Activated naive CD8-positive, alpha-beta T cell treated with anti-CD3 and anti-CD28 coated beads, Interleukin-2, amount 50 U/mL, for 24 hours (primary cell): ENCODE measurements at places on chromosomes 6 and 20.

- DNase-seq: no peak
Observed at GRCh38 chr6:169845426-169846285, 94.2 kb downstream of the ERMARD start.

DNA sequence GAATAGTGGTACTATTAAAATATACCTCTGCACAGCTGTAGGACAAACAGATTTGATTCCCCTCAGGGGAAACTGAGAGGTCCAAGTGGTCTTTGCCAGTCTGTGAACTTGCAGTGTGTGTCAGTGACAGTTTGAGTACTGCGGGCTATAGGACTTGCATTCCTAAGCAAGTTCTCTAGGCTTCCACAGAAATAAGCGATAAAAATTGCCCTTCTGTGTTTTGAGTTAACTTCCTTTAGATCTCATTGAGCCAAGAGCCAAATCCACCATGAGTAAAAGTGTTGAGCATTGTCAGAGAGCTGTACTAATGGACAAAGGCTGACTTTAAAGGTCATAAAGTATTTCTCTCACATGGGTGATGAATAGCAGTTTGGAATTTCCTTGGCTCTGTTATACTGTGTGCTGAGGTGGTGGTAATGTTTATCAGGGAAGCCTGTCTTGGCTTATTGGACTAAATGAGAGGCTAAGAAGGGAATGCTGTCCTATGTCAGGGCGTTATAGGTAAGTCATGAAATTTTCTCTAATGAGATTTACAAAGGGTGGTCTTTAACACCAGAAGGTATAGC is 122.6 kb upstream of the MAP3K7 start:
- no peak for DNase-seq

DNA sequence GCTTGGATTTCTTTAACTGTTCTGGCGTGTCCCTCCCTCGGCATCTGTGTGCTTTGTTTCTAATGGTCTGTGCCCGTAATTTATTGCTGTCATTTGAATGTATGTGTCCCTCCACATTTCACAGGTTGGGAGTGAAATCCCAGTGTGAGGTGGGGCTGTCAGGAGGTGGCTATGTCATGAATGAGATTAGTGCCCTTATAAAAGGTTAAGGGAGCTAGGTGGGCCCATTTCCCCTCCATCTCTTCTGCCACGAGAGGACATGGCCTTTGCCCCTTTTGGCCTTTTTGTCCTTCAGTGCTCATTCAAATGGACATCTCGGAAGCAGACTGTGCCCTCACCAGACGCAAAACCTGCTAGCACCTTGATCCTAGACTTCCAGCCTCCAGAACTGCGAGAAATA is 96.3 kb downstream of the LAMP5 start:
- DNase-seq: no peak

DNA sequence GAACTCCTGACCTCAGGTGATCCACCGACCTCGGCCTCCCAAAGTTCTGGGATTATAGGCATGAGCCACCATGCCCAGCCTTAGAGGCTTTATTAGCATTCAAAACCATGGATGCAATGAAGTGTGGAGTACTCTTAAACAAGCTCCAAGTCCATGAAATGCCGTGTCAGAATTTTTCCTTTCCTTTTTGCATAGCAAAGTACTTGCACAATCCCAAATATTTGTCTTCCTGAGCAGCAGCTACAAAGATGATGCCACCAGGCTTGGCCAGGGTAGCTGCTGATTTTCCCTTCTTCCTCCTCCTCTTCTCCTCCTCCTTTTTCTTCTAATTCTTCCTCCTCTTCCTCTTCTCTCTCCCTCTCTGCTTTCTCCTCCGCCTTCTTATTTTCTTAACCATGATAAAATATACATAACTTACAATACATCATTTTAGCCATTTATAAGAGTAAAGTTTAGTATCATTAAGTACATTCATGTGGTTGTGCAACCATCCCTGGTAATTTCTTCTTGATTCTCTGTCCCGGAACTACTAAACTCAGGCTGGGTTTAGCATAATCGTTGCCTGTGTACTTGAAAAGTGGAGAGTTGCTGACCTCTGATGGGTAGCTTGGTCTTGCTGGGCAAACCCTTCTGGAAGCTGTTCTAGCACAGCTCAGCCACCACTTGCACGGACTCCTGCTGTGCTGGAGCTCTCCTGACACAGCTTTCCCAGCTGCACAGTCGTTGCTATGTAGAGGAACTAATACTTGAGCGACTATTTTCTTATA is 20.3 kb downstream of the MUCL3 start:
- no peak for DNase-seq

DNA sequence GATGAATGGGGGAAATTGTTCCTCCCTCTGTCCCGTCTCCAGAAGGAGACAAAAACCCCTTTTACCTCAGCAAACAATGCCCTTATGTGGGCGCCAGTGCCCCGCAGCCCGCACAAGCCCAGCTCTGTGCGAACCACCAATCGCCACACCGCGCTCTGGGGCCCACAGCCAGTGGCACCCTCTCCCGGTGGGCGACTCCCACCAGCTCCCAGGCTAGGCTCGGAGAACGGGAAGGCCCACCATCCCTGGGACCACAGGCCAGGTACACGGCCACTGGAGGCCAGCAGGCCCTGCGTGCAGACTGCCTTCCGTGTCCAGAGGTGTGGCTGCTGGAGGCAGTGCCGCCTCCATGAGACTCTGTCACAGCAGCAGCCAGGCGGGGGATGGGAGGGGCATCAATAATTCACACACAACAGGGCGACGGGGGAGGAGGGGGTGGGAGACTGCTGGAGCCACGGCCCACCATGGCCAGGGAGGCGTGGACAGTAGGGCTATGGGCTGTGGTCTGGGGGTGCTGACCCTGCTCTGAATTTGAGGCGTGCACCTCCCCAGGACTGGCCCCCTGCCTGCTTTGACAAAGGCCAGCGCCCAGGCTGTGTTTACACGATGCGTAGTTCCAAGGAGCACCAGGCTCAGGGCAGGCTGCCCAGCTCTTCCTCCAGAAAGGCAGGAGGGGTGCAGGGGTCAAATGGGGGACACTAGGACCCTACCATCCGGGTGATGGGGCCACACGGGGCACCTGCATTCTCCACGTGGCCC is 105.7 kb downstream of the ASXL1 start:
- no peak for DNase-seq

DNA sequence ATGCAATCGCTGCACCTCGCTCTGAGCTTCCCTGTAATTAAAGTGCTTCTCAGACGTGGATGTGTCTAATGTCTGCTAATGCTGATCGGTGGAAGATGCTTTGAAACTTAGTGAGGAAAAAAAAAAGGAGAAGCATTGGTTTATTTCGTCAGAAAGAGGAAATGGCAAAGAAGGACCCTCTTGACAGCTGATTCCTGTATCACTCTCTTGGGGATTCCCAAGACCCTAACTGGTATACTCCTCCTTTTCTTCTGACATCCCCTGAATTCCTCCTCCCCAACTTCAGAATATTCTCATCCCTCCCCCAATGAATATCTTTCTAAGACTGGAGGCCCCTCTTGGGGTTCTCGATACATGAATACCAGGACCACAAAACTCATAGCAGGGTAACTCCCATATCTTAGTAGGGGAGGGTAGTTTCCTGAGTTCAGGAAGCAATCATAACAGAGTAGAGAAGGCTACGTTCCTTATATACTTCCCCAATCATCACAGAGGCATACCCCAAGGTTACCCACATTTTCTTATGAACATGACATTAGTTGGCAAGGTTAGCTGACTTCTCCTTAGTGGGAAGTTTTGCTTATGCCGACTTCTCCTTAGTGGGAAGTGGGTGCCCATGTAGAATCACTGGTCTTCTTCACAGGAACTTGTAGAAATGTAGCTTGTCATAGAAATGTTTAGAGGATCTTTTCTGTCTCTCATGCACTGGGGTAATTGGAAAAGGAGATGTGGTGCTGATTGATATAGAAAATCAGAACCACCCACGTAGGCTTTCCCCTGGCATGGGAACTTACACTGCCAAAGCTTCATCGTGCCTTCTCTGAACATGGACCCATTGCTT is 63.8 kb upstream of the ATXN1 start:
- no peak for DNase-seq
